ENCODE measurements at places on chromosomes 13 and 19. TPM values are rescaled to one million over a fixed set of nuclear protein-coding genes. Genes with fewer than 3 reads are reported as not detected.

The WDR62 gene
- 0.72 TPM for total RNA-seq

The ZNF701 gene
- 14.7 TPM for total RNA-seq

The NALCN gene
- 2.4 TPM for total RNA-seq

The TLE6 gene
- total RNA-seq, result not detected

The CD37 gene
- total RNA-seq, result not detected

The MEDAG gene
- total RNA-seq, result not detected

The ZNF99 gene
- not detected for total RNA-seq

The RFC3 gene
- total RNA-seq, result 5.1 TPM

The NPAS1 gene
- 1.1 TPM for total RNA-seq

The CLIP3 gene
- total RNA-seq, result not detected

The RNU6-9 gene
- not detected for total RNA-seq

The MUC16 gene
- under 0.01 TPM for total RNA-seq

The MYO1F gene
- not detected for total RNA-seq

The PSPN gene
- total RNA-seq, result 1.1 TPM

The C19orf38 gene
- total RNA-seq, result 1.7 TPM

The GZMM gene
- not detected for total RNA-seq

The COX7A1 gene
- 3.0 TPM for total RNA-seq

The ICAM5 gene
- total RNA-seq, result 32.0 TPM

The CBY2 gene
- total RNA-seq, result not detected

The ZNF491 gene
- total RNA-seq, result 0.72 TPM

The OVOL3 gene
- not detected for total RNA-seq

The UGGT2 gene
- 26.6 TPM for total RNA-seq

The CASP14 gene
- 0.72 TPM for total RNA-seq

Measured in tracheal epithelial cell (primary cell).